ENCODE measurements at places on chromosomes 2 and 18.

DNA sequence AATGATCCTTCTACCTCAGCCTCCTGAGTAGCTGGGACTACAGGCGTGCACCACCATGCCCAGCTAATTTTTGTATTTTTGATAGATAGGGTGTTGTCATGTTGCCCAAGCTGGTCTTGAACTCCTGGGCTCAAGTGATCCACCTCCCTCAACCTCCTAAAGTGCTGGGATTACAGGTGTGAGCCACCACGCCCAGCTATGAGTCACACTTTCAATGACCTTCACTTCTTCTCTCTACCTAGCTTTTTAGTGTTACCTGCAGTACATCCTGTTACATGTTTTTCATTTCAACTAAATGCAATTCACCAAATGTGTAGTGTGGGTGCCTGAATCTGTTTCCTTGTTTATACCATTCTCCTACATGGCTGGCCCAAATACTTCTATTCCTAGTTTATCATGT, 64.0 kb downstream of the SLC39A10 start:
- DNase-seq = no peak

- no peak for DNase-seq
Observed at GRCh38 chr2:241773511-241774418, 2.9 kb upstream of the GAL3ST2 start.

- no peak for DNase-seq
Observed at GRCh38 chr2:63424329-63425078, 163.8 kb downstream of the WDPCP start.

GRCh38 chr2:120229341-120229740, 6.1 kb upstream of the TMEM185B start:
- no peak for DNase-seq

DNA sequence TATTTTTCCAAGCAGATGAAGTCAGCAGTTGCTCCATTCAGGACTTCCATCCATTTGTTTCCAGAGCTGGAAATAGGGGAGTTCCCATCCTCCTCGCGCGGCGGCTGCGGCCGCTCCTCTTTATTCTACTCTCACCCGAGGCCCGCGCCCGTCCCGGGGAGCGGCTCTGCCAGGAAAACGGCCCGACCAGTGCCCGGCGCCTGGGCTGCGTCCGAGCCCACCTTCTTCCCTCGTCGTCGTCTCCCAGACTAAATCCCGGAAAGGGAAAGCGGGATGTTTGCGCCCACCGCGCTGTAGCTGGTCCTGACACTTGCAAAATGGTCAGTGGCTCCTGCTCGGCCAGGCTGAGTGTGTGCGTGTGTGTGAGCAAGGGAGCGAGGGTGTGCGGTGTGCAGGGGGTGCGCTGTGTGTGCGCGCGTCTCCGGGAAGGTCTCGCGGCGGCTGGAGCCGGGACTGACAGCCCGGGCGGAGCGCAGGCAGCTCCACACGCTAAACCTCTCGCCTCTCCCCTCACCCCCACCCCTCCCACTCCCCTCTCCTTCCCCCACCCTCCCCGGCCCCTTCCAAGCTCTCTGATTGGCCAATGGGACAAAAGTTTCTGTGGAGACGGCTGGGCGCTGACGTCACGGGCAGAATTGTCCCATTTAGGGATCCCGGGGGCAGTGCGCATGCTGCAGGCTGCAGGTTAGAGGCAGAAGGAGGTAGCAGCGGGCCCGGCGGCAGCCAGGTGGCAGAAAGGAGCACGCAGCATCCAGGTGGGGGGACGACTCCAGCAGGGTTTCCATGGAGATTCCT, at the start of gene NOL4:
Gene NOL4 (minus strand): TSS at position 491 of the 795 bp plus-strand sequence. CDS start 1,660 bp downstream, outside the sequence.
- DNase-seq = no peak

- no peak for DNase-seq
Observed at GRCh38 chr2:44230378-44230777, 44.9 kb upstream of the SLC3A1 start.

GRCh38 chr2:24175631-24176187, 856 bp downstream of the FAM228A start:
- no peak for DNase-seq
